Left ventricle myocardium superior (tissue), 1 donor: ENCODE measurements at places on chromosomes 12 and 14. TPM values are rescaled to one million over a fixed set of nuclear protein-coding genes. Genes with fewer than 3 reads are reported as not detected.

Gene STON2
- total RNA-seq = 9.3 TPM

Gene RIMBP2
- 0.40 TPM for total RNA-seq

Gene PLA2G1B
- not detected for total RNA-seq

Gene SYCP3
- total RNA-seq = not detected

Gene MMP19
- 2.1 TPM for total RNA-seq

Gene HOXC6
- total RNA-seq = 0.15 TPM

DNA sequence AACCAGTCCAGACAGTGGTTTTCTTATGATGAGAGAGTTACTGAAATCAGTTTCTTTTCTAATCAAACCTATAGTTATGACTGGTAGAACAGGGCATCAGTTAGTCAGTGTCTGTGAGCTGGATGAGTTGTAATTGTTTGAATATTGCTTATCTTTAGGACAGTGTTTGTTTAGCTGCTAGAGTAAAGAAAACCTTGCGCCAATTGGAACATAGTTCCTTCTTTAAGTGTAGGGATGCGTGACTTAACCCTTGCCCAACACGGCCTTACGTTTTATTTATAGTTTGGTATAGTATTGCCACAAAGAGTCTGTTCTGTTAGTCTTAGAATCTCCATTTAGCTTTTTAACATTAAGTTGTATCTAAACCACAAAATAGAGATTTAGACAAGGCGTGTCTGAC lies 572.6 kb downstream of the SLC16A7 start:
- DNase-seq = no peak

DNA sequence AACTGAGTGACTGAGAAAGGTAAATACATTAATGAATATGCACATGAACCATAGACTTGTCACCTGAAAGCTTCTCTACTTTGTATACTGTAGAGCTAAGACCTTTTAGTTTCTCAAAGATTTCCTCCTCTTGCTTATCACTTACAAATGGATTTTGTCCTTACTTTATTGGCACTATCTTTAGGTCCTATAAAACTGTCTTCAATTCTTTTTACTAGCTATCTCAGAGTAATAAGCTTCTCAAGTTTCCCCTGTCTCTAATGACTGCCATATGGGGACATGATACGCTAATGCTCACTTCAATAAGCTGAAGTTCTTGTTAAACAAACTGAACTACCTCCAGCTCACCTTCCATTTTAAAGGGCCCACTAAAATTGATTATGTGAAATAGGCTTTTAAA lies 468.2 kb upstream of the CCDC196 start:
- DNase-seq = no peak

DNA sequence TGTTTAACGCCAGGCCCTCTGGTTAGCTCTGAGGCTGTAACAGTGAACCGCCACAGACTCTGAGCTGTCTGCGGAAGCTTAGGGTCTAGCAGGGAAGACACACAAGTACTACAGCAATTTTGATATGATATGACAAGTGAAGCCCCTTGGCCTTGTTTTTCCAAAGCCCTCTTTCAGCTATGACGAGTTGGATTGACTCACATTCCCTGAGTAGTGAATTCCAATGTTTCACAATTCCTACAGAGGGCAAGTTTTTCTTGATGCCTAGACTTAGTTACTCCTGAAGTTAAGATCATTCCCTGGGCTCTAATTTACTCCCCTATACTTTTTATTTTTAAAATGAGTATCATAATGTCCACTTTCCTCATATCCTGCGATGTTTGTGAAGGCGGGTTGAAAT lies 53.3 kb upstream of the CISTR start:
- DNase-seq = no peak

DNA sequence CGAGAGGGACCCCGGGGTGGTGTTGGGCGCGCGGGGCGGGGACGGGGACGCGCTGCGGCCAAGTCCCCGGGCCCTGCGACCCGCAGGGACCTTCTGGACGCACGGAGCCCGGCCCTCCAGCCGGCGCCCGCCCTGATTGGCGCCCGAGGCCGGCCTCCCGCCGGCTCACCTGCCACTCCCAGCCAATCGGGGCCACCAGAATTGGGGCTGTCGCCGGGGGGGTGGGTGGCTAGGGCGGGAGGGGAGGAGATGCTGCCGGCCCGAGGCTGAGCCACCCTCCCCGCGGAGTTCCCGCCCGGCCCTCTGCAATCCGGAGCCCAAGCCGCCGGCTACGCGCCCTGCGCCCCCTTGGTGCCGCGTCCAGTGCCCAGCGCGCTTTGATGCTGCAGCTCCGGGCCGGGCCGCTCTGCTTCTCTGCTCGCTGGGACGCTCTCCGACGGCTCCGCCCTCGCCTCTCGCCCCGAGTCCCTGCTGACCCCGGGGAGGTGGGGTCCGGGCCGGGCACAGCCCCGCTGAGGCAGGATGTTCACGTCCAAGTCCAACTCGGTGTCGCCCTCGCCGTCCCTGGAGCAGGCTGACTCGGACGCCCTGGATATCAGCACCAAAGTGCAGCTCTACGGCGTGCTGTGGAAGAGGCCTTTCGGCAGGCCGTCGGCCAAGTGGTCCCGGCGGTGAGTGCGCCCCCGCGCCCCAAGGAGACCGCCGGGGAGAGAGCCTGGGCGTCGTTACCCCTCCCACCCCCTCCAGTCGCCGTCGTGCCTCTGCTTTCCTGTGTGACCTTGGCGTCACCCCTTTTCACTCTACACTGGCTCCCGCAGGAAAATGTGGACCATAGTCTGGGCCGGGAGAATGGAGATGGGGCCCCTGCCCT lies at the start of gene PLEKHD1:
Gene PLEKHD1, plus strand, starts transcription at position 285 of the 871 bp plus-strand sequence. Its CDS starts 238 bp downstream, at position 523.
- no peak for DNase-seq

DNA sequence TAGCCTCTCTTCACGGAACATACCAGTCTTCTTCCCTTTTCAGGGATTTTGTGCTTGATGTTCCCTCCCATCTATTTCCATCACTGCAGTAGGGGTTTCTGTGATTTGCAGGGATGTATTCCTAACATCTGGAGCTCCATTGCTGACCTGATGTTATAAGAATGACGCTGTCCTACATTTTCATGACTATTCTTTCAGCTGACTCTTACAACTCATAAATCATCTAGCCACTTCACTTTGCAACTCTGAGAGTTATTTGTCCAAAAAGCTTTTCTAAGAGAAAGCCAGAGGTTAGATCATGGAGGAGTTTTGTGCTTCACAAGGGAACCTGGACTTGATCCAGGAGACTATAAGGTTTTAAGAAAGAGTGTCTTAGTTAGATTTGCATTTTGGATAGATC lies 116.6 kb upstream of the FAR2 start:
- DNase-seq = no peak

DNA sequence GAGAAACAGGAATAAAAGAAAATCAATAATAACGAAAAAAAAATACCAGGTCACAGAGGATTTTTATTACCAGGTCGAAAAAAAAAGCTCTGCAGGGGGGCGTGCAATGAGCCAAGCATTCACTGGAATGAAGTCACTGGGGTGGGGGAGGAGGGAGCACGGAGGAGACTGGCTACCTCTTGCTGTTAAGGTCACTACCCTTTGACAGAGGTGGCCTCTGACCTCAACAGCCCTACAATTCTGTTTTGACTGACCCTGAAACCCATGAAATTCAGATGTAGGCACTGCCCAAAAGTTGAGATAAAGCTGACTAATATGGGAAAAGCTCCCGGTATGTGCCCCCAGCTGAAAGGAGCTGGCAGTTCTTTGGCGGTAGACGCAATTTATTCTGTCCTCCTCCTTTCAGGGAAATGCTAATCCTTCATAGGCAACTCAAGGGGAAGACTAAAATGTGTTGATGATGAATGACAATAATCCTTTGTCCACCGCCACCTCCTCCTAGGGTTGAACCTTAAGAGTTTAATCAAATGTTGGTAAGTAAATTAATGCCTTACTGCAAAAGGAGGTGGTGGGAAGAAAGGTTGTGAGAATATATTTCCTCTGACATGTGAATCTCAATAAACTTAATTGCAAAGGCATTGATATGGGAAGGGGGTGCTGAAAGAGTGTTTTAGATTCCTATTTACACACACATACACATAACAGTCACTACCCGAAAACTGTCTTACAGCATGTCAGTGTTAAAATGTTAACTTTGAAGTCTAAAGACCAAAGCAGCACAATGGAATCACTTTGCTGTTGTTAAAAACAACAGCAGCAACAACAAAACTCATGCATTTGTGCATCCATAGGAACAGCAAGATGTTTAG lies 6.3 kb upstream of the RIC8B start:
- no peak for DNase-seq

DNA sequence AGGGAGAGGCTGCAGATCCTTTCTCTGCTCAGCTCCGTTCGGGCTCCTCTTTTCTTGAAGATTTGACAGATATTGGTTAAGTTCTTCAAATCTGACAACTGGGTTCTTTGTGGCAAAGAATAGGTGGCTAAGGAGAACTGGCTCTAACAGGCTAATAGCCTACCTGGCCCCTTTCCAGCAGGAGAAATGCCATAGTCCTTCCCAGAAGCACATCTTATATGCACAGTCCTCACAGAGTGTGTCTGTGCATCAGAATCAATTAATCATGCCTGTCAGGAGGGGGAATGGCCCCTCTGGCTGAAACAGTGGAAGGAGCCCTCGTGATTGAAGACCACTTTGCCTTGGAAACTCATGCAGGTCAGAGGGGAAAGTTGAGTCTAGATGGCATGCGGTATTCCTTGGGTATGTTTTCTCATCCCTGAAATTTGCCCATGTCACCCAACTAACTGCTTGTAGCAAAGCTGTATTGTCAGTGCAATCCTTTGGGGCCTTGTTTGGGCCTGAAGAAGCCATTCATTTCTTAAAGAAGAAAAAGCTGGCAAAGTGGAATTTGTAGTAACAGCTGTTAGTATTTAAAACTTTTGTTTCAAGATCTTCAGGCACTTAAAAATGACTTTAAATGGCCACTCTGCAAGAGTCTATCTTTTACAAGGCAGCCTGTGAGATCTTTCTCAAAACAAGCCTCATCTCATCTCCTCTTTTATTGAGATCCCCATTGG lies 251.5 kb downstream of the ZFP36L1 start:
- DNase-seq = no peak

GRCh38 chr14:83988275-83988674 lies 1541.7 kb upstream of the FLRT2 start:
- no peak for DNase-seq

- DNase-seq = no peak
Observed at GRCh38 chr12:6187948-6188793, 12.0 kb upstream of the CD9 start.

DNA sequence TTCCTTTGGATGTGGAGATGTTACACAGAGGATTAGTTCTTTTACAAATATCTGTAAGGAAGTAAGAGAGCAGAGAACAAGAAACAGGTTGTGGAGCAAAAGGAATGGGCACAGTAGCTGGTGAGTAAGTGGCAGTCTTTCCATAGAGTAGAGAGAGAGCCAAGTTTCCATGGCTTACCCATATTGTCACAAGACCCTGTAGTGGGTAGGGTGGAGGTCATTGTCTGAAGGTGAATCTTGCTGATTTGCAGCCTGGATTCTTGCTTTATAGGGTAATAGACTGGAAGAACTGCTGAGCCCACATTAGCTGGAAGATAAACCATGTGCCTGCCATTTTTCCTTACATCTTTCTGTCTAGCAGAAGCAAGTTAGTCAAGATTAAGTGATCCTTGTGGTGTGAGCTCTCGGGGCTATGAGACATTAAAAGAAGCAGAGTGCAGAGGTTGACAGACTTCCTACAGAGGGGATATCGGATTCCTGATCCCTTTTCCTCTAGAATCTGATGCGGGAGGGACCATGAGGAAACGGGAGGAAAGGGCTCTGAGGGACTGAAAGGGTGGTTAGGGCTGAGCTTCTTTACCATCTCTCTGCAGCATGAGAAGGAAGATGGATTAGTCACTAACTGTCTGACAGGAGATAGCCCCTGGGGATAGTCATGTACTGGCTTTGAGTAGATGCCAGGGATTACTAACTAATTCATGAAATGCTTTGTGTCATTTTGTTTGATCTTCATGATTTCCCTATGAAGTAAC lies 44.0 kb upstream of the LRTM2 start:
- DNase-seq = no peak

DNA sequence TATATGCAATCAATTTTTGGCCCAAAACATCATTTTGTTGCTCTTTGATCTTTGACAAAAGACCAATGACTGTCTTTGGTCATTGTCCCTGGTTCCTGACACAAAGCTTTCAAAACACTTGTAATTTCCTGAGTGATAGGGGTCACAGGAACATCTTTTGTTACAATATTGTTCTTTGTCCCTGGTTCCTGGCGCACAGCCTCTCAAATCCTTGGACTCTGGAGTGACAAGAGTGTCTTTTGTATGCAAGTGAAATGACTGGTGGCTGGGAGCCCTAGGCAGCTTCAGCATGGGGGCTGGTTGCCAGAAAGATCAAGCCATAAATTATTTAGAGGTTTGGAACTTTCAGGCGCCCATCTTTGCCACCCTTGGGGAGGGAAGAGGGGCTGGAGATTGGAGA lies 53.9 kb downstream of the DNAH10 start:
- no peak for DNase-seq

DNA sequence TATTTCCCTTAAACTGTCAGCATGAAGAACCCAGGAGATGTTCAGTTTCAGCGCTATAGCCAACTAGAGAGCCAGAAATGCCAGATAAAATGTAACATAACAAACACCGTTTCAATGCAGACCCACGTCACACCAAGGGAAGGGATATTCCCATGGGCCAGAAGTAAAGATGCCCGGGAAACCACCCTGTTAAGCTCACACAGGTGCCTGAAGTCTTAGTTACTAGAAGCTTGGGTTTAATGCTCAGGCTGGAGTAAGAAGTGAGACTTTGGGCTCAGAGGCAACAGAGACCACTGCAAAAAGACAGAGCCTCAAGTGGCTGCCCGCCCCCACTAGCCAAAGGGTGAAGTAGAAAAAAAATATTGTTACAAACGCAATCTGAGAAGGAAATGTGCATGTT lies 52.3 kb downstream of the SYNE3 start:
- DNase-seq = no peak

GRCh38 chr14:101496776-101497683 lies 64.3 kb upstream of the DIO3 start:
- DNase-seq = no peak

- DNase-seq = no peak
Observed at GRCh38 chr12:31037931-31038330, 35.7 kb upstream of the DDX11 start.

DNA sequence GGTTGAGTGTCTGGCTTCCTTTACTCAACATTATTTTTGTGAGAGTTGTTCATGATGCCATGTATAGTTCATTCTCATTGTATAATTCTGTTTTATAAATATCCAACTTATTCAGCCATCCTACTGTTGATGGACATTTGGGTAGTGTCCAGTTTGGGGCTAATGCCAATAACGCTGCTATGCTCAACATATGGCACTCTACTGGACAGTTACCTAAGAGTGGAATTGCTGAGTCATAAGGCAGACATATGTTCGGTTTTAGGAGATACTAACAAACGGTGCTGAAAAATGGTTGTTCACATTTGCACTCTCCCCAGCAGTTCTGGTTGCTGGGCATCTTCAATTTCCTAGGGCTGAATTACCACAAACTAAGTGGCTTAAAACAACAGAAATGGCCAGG lies 28.7 kb upstream of the P2RX4 start:
- no peak for DNase-seq
